ENCODE measurements at places on chromosomes 3 and 15. TPM values are rescaled to one million over a fixed set of nuclear protein-coding genes. Genes with fewer than 3 reads are reported as not detected.

Gene FBN1
- total RNA-seq: 830 TPM

Gene PXK
- 24.6 TPM for total RNA-seq

Gene CFAP161
- total RNA-seq: not detected

Gene PLA2G4F
- total RNA-seq: not detected

Gene LEKR1
- 0.88 TPM for total RNA-seq

Gene SYNM
- total RNA-seq: 1.8 TPM

Gene FAM219B
- total RNA-seq: 37.5 TPM

Gene KBTBD13
- total RNA-seq: not detected

Gene DPPA2
- not detected for total RNA-seq

Gene CLSTN2
- total RNA-seq: 5.6 TPM

Gene DET1
- total RNA-seq: 6.1 TPM

Gene MOBP
- total RNA-seq: not detected

Gene C3orf49
- not detected for total RNA-seq

Gene CADM2
- not detected for total RNA-seq

Gene SUCNR1
- not detected for total RNA-seq

Gene TMCO5A
- not detected for total RNA-seq

Gene ADAMTS17
- 0.49 TPM for total RNA-seq

Gene NTRK3
- total RNA-seq: 2.0 TPM

Gene IL17RD
- total RNA-seq: 1.00 TPM

Gene SCN11A
- 0.15 TPM for total RNA-seq
